ENCODE measurements at places on chromosomes 16 and 17.

- no peak for DNase-seq
Observed at GRCh38 chr17:36608280-36608679, 6.9 kb downstream of the MRM1 start.

DNA sequence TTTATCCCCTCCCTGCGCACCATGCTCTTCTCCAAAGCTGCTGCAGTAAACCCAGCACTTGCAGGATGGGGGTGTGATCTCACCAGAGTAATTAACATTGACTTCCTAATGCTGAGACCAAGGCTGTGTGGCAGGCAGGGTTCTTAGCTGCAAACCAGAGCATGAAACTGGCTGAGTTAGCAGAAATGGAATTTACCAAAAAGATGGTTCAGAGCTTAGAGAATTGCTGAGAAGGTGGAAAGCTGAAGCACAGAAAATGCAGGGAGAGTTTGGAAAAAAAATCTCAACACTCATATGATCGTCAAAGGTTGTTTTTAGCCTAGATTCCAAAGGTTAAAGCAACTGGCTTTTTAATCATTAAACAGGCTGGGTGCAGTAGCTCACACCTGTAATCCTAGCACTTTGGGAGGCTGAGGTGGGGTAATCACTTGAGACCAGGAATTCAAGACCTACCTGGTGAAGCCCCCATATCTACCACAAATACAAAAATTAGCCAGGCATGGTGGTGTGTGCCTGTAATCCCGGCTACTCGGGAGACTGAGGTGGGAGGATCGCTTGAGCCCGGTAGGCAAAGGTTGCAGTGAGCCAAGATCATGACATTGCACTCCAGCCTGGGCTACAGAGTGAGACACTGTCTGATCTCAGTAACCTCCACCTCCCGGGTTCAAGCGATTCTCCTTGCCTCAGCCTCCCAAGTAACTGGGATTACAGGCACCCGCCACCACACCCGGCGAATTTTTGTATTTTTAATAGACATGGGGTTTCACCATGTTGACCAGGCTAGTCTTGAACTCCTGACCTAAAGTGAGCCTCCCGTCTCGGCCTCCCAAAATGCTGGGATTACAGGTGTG lies 6.0 kb upstream of the TXNDC11 start:
- DNase-seq, result no peak

- DNase-seq, result no peak
Observed at GRCh38 chr16:65547772-65548446, 426.0 kb upstream of the CDH11 start.

DNA sequence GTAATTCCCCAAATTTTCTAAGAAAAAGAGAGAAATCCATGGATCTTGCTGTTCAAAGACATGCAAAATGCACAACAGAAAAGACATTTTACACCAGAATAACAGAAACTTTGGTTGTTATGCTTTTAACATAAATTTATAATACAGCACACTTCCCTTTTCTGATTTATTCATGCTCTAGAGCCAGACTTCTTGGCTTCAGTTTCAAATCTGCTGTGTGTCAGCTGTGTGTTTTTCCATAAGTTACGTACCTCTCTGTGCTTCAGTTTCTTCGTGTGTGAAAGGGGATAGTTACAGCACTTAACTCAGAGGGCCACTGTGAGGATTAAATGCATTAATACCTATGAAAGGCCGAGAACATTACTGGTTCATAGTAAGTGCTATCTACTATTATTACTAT lies 6.8 kb upstream of the CCL3L1 start:
- no peak for DNase-seq

- DNase-seq, result peak; percentile 29
Observed at GRCh38 chr16:19179546-19180490, 11.8 kb downstream of the SYT17 start.

DNA sequence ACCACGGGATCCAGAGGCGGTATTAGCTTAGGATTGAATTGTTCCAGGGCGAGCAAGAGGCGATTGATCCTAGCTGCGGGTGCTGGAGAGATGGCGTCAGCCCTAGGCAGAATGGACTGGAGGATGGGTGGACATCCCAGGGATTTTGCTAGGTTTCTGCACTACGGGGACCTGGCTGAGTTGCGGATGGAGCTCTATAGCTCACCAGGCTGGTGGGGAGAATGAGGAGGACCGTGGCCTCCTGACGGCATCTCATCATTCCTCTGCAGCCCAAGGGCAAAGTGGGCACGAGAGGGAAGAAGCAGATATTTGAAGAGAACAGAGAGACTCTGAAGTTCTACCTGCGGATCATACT lies 614 bp downstream of the TMEM208 start:
- no peak for DNase-seq

DNA sequence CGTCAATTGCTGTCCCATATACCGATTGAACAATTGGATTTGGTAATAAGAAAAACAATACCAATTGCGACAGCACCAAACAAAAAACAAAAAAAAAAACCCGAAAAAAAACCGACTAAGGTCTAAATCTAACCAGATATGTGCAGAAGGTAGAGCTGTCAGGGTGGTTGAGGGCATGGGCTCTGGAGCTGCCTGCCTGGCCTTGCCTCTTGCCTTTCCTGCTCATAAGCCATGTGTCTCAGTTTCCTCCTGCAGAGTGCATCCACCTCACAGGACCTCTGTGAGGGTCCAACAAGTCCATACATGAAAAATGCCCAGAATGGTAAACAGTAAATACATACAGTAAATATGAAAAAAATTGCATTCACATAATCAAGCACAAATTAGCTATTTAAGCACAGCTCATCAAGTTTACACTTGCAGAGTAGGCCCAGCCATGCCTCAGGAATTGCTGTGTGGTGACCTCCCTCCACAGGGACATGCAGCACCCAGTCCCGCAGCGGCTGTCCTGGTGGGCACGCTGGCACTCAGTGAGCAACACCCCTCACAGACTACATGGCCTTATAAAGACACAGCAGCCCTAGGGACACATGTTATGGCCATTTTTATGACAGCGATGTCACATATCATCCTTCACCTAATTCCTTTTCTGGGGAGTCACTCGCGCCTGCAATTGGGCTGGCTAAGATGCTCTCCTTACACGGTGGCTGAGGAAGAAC lies 17.9 kb downstream of the TBC1D28 start:
- no peak for DNase-seq
